Naive thymus-derived CD4-positive, alpha-beta T cell (primary cell): ENCODE measurements at places on chromosomes 7 and 10. TPM values are rescaled to one million over a fixed set of nuclear protein-coding genes. Genes with fewer than 3 reads are reported as not detected.

DNA sequence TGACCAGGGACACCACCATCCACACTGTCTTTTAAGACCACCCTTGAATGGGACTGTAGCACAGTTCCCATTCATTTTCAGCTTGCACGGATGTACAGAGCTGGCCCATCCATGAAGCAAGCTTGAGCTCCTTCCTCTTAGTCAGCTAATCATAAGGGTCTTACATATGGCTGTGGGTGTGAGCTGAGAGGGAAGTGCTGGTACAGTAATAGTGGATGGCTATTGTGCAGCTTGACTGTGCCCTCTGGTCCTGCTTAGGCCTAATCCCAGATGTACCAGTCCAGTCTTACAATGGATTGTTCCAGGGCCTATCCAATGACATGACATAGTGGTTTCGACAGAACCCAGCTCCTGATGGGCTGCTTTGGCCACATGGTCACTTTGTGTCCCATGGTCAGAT, 96.9 kb upstream of the ZNF438 start:
- no peak for DNase-seq

- DNase-seq = no peak
These were observed 112.6 kb upstream of the PPIF start for GRCh38 chr10:79234391-79235315.

DNA sequence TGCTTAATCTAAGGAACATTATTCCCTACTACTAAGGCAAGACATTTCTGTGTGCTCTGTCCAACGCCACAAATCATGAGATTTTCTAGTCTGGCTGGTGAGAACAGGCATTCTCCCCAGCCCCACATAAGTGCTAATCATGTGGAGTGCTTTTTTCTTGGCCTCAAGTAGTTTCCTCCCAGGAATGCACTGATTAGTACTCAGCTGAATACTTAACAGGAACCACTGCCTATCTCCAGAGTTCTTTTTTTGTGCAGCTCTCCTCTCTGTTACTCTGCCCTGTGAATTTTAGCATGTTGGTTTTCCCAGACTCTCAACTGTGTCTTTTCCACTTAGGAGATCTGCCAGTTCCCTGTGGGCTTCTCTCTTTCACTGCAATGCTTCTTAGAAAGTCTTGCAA, 1098.5 kb upstream of the LRRTM3 start:
- DNase-seq = no peak

DNA sequence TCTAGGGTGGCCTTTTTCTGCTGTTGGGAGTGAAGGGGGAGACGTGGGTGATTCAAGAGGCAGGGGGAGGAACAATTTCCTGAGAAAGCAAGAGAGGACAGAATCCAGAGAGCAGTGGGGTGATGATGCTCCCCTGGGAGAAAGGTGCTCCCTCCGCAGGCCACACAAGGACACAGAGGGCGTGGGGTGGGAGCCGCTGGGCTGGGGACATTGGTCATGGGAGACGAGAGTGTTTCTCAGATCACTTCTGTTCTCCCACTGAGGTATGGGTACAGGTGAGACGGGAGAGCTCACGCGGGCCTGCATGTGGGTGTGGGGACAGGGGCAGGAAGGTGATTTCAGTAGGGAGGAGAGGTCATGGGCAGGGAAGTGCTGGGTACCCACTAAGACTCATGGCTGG, 259.5 kb upstream of the CTBP2 start:
- no peak for DNase-seq

DNA sequence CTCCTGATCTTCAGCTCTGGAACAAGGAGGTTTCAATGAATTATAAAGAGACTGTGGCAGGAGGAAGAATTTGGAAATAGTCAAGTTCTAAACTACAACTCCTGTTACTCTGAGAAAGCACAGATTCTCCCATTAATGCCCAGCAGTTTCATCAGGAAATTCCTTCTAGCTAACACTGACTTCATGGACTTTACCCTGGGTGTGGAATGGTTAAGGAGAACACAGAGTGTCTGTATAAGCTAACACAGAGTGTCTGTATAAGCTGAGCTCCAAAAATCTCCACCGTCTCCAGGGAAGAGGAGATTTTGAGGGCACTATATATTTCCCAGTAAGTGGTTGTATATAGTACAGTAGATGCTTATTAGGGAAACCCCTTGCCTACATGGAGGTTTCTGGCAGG, 675.5 kb downstream of the XPNPEP1 start:
- DNase-seq = no peak

DNA sequence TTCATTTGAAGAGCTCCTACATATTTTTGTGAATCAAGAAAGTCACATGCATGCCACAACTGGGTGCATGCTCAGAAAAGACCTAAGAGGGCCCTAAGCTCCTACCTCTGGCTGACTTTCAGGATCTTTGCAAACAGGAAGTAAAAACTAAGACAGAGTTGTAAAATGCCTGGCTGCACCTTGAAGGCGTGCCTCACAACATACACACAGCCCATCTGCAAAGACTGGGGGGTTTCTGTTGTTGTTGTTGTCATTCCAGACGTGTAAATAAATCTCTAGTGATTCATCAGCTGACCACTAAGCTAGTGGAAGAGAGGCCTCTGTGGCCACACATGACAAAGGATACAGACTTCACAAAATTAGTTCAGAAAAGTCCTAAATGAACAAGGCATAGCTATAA, 31.8 kb downstream of the SMURF1 start:
- no peak for DNase-seq

DNA sequence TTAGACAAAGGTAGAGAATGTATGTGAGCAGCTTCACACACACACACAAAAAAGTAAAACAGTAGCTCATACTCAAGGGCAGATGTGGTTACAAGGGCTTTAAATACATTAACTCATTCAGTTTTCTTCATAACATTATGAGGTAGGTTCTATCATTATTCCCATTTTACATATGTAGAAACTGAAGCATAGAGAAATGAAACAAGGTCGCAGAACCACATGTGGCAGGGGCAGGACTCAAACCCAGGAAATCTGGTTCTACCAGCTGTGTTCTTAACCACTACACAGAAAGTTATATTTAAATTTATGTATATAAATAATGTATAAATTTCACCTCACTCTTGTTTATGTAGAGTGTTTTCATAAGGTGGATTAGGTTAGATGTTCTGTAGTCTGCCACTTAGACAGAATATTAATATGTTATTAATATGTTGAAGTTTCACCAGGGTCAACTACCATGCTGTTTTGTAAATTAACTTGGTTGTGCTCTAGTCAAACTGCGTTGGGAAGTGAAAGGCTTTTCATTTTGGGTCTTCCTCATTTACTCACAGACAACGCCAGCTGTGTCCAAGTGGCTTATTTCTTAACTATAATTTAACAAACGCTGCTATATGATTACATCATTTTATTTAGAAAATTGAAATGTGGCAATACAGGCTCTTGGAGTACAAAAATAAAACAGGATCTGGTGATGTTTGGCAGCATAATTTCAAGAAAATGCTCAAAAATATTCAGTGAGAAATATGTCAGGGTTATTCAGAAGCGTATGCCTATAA, 138.4 kb downstream of the MDFIC start:
- no peak for DNase-seq

DNA sequence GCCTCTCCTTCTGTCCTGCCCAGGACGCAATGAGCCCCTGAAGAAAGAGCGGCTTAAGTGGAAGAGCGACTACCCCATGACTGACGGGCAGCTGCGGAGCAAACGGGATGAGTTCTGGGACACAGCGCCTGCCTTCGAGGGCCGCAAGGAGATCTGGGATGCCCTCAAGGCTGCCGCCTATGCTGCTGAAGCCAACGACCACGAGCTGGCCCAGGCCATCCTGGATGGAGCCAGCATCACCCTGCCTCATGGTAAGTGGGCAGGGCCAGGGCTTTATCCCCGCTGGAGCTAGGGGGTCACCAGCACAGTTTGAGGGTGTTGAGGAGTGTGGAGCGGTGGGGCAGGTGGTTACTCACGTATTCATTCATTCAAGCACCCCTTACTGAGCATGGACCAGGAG, 4.7 kb upstream of the ANKRD2 start:
- DNase-seq = no peak

GRCh38 chr7:127366680-127367079, 25.8 kb downstream of the ZNF800 start:
- no peak for DNase-seq

DNA sequence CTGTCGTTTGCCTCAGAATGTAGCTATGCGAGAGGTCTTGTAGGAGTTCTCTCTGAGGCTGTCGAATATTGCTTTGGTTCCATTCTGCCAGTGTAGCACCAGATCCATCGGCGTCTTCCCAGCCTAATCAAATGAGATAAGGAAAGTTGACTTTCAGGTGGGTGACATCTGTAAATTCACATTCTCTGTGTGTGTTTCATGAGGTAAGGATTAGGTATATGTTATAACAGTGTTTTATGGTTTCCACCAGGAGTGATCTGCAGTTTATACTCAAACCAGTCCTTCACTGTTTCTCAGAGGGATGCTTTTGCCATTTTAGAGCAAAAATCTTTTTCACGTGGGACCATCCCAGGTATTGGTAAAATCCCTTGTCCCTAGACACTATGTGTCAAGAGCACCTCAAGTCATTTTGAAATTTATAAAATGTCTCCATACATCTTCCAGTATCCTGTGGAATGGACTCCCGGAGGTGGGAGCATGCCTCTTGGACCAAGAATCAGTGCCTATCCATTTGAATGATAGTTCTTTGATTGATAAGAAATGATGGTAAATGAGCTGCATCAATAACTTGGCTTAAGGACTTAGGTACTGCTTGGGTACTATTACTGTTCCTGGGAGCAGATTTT, 7.9 kb downstream of the ANKRD1 start:
- DNase-seq = no peak

DNA sequence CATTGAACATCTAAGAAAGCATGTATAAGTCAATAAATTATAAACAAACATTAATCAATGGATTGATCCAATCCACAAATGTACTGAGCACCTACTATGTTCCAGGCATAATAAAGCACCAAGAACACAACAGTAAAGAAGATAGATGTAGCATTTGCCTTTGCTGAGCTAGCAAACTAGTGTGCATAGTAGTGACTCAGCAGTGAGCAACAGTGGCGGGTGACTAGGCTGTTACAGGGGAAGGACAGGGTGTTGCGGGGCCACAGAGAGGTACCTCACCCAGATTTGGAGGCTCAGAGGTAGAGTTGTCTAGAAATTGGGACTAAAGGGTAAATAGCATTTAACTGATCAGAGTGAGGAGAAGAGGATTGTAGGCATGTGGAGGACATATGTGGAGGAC, 83.6 kb downstream of the NXPH1 start:
- DNase-seq = no peak

GRCh38 chr7:101201695-101202602, 1.1 kb upstream of the MOGAT3 start:
- no peak for DNase-seq

- DNase-seq = no peak
These were observed 178.1 kb upstream of the GRB10 start for GRCh38 chr7:50960621-50961310.

GRCh38 chr10:31701546-31701945, 227.1 kb downstream of the ARHGAP12 start:
- no peak for DNase-seq

- no peak for DNase-seq
These were observed 49.2 kb downstream of the LGI1 start for GRCh38 chr10:93806903-93807302.

DNA sequence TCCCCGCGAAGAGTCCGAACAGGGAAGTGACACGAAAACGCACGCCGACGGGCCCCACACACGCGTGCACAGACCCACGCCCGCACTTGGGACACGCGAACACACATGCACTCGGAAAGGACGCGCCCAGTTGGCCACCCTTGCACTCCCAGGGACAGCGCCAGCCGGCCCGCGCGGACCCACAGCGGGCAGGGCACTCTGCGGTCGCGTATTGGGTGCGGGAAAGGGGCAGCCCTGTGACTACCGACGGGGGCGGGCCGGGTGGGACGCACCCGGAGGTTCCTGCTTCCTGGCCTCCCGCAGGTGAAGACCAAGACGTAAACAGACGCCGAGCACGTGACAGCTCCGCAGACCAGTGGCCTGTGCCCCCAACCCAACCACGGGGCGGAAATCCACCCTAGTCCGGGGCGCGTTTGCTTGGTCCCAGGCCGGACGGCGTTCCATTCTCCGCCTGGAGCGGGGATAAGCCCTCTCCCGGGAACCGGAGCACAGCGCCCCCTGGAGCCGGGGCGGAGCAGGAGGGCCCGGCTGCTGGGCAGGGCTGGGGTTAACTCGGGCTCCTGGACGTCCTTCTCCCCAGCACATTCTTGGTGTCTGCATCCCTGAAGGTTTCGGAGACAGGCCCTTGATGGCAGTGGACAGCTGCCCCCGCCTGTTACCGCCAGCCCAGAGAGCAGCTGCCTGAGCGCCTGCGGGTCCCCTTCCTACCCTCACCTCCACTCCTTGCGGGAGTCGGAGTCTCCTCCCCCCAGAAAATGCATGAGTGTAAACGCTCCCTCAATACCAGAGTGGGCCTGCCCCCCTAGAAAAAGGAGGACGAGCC, 2.0 kb upstream of the LZTS2 start:
- DNase-seq = peak; percentile 73

GRCh38 chr10:132631338-132631735, 93.8 kb downstream of the INPP5A start:
- no peak for DNase-seq

- DNase-seq = no peak
These were observed 450.7 kb downstream of the PARD3 start for GRCh38 chr10:34364253-34365037.

- no peak for DNase-seq
These were observed 6.8 kb upstream of the TBRG4 start for GRCh38 chr7:45118292-45118691.

- no peak for DNase-seq
These were observed 818.6 kb upstream of the IGFBP3 start for GRCh38 chr7:46739518-46740234.

Gene OR2A25
- total RNA-seq = not detected in 2 replicates

Gene OGDH
- total RNA-seq = 83.2 TPM

Gene ZCCHC24
- total RNA-seq = 0.73 TPM

Gene AVPI1
- 2.5 TPM for total RNA-seq

Gene KLLN
- 0.32 TPM for total RNA-seq

Gene TDRD1
- 0.08 TPM for total RNA-seq

Gene CDCA7L
- 41.0 and 44.3 TPM in 2 replicates for total RNA-seq

Gene VPS37D
- not detected for total RNA-seq

Gene PPP1R17
- not detected for total RNA-seq

Gene PRPS1L1
- total RNA-seq = not detected

Gene ADRB1
- total RNA-seq = not detected

Gene SYT15
- 1.5 TPM for total RNA-seq
